Left colon (tissue), 2 donors: ENCODE measurements at places on chromosomes 2 and 18.

GRCh38 chr2:196213252-196213980 is 42.0 kb upstream of the STK17B start:
- no peak for DNase-seq

GRCh38 chr18:31039426-31039825 is 3.1 kb downstream of the DSC3 start:
- no peak for DNase-seq

- no peak for DNase-seq
Measured at GRCh38 chr2:181163139-181163538, 182.7 kb downstream of the UBE2E3 start.

- no peak for DNase-seq
Measured at GRCh38 chr2:19807866-19808265, 93.9 kb downstream of the TTC32 start.

- DNase-seq, result peak; percentile 2
Measured at GRCh38 chr2:63424329-63425078, 163.8 kb downstream of the WDPCP start.

- DNase-seq, result no peak
Measured at GRCh38 chr2:39942950-39943349, 163.9 kb upstream of the THUMPD2 start.

GRCh38 chr2:11450791-11451190 is 15.2 kb downstream of the E2F6 start:
- no peak for DNase-seq

- DNase-seq, result no peak
Measured at GRCh38 chr18:60024857-60025256, 125.1 kb downstream of the PMAIP1 start.

DNA sequence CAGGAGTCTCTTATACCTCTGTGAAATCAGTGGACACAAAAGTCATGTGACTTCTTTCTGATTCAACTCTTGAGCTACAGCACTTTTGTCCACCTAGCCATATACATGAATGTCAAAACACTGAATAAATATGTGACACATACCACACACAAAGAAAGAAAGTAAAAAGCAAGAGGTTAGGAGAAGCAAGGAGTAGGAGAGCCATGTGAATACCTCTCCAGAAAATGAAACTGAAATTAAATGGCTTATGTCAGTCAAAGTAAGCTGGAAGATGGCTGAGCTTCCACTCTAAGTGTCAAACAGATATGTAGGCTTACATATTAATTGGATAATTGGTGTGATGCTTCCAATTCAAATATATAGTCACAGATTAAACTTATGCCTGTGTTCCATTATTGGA is 1050.5 kb downstream of the BCL11A start:
- DNase-seq, result no peak

- DNase-seq, result no peak
Measured at GRCh38 chr2:201915446-201915845, 109.1 kb downstream of the CDK15 start.

- no peak for DNase-seq
Measured at GRCh38 chr2:168683996-168684395, 118.4 kb upstream of the NOSTRIN start.

DNA sequence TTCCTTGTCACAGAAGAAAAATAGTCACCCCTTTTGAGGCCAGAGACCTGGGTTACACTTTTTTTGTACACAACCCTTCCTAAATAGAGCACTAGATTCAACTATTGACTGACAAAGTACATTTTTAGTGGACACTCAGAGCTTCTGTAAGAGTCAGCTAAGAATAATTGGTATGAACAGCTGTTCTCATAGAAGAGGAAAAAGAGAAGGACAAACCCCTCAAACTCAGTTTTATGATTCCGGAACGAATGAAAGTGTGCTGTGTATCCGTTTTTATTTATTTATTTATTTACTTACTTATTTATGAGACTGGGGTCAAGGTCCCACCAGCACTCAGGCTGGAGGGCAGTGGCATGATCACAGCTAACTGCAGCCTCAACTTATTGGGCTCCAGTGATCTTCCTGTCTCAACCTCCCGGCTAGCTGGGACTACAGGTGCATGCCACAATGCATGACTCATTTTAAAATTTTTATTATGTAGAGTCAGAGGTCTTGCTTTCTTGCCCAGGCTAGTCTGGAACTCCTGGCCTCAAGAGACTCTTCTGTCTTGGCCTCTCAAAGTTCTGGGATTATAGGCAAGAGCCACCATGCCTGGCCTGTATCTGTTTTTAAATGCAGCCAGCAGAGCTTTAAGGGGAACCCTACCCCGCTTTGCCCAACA is 36.0 kb upstream of the FZD5 start:
- DNase-seq, result no peak

DNA sequence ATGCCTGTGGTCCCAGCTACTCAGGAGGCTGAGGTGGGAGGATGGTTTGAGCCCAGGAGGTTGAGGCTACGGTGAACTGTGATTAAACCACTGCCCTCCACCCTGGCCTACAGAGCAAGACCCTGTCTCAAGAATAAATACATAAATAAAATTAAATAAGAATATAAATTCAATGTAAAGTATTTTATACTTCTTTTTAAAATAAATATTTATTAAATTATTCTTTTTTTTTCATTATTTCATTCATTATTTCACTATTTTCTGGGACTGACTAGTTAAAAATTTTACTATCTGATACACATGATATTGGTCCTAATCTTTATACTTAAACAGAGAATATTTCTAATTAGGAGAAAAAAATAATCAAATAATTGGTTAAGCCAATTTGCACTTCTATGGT is 917.6 kb downstream of the ERBB4 start:
- DNase-seq, result no peak

DNA sequence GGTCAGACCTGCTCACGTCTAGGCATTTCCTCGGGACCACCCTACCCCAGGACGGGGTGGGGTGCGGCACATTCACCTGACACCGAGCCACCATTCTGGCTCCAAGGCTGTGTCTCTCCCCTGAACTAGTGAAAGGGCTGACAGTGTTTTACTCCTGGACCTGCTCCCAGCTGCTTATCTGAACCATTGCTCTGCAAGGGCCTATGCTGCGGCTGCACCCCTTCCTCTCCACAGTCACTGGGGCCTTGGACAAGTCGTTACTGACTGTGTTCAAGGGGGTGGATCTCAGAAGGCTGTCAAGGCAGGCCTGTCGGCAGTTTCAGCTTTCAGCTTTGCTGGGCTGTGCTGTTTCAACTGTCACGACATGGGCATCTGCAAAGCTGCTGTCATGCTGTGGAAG is 11.7 kb downstream of the CREG2 start:
- no peak for DNase-seq

DNA sequence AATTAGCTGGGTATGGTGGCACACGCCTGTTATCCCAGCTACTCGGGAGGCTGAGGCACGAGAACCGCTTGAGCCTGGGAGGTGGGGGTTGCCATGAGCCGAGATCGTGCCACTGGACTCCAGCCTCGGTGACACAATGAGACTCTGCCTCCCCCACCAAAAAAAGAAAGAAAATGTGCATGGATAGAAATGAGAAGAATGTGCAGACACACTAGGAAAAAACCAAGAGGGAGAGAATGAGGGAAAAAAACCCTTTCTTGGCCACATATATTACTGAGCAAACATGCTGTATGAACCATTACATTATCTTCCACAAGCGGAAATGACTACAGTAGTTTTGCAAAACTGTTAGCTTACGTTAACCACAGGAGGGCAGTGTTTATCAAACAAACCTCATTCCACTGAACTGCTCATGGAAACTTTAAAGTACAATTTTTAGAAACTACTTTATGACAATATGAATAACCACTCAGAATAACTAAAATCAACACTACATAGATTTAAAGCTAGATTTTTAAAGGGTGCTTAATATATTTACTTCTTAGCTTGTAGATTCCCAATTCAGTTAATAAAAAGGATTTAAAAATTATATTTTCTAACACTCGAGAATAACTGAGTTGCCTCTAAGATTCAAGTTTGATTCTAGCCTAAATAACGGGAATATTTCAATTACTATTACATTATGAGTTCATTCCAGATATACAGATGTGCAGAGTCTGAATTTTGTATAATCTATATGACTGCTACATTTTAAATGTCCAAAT is 26.4 kb downstream of the ASXL2 start:
- no peak for DNase-seq

- no peak for DNase-seq
Measured at GRCh38 chr18:50659091-50660003, 99.5 kb downstream of the MAPK4 start.

GRCh38 chr2:178707476-178707875 is 99.7 kb downstream of the TTN start:
- no peak for DNase-seq

DNA sequence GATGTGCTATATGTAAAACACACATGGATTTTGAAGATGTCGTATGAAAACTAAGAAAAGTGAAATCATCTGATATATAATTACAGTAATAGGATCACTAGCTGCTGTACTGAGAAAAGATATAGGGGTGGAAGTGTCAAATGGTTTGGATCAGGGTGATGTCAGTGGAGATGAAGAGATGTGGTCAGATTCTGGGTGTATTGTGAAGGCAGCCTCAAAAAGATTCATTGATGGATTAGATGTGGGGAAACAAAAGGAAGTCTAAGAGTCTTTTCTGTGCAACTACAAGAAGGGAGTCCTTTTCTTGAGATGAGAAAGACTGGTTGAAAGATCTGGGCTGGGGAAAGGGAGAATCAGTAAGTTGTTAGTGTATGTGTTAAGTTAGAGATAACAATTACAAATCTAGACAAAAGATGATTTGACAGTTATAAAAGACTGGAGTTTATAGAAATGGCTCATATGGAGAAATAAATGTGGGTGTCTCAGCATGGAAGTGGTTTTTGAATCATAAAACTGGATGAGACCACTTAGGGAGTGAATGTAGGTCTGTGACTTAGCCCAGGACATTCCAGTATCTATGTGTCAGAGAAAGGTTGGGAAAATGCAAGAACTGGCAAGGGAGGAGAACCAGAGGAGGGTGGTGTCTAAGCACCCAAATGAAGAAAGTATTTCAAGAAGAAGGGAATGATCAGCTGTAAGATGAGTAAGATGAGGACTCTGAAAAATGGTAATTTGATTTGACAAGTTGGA is 347.4 kb downstream of the PARD3B start:
- DNase-seq, result no peak

- no peak for DNase-seq
Measured at GRCh38 chr2:223952280-223952968, 4.8 kb upstream of the MRPL44 start.

DNA sequence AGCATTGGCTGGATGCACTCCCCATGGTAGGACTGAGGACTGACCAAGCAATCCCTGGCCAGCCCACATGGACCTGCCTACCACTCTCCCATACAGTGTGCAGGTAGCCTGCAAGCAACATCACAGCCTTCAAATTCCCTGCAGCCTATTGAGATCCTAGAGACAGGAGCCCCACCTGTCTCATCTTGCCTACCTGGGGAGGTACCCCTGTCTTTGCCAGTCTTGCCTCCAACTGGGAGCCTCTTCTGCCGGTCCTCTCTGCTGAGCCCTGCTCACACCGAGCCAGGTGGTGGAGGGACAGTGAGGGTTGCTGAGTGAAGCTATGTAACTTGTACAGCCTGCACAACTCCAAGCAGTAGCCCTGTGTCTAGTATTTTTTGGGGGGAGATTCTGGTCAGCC is 29.9 kb downstream of the TTC32 start:
- DNase-seq, result no peak

- no peak for DNase-seq
Measured at GRCh38 chr2:20930928-20931327, 108.0 kb upstream of the LDAH start.

GRCh38 chr2:111707700-111708099 is 176.3 kb downstream of the ANAPC1 start:
- no peak for DNase-seq

- DNase-seq, result no peak
Measured at GRCh38 chr2:238113611-238114010, 13.5 kb downstream of the ESPNL start.

DNA sequence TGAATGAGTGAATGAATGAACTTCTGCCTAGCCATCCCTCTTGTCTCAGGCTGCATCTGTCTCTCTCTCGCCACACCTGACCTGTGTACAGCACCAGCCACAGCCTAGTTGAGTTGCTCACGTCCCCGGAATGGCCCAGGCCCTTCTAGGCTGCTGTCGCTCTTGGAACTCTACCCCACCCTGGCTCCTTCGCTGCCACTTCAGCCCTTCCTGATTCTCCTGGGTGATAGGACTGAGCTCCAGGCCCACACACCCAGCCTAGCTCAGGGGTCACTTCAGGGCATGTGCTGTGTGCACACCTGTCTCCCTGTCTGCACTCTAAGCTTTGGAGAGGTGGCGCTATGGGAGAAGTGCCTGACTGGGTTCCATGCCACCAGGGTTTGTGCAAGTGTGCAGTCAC is 236.6 kb downstream of the GLI2 start:
- DNase-seq, result no peak

DNA sequence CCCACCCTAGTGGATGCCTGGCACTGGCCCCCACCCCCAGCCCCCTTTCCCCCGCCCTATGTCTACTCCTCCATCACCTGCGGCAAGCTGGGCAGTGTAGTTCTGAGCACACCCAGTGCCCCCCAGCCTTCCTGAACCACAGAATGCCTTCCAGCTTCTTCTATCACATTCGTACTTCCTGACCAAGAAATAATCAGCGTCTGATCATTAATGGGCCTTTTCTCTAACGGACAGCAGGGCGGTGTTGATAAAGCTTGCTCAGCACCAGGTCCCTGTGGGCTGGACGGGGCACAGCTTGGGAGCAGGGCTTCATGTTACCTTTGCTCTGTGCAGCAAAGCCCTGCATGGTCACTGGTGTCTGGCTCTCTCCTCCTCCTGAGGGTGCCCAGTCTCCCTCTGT is 15.4 kb downstream of the UXS1 start:
- no peak for DNase-seq

DNA sequence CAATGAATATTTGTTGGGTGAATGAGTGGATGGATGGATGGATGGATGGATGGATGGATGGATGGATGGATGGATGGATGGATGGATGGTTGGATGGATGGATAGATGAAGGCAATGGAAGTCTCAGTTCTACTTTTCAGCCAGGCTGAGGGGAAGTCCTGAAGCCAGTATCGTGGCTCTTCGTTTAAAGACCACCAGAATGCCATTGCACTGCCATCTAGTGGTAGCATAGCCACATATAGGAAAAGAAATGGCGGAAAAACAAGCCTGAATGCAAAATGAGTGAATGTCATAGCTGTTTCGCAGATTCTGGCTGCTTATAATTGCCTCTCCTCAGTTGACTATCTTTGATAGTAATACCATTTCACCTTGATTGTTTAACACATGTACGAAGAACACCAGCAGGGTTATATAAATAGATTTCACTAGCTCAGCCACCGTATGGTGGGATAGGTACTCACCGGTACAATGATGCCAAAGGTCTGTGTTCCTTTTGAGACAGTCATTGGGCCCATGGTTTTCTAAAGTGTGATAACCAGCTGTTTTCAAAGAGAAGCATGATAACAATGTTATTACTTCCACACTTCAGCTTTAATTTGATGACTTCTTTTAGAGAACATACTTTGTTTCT is 62.3 kb upstream of the GREB1L start:
- no peak for DNase-seq

DNA sequence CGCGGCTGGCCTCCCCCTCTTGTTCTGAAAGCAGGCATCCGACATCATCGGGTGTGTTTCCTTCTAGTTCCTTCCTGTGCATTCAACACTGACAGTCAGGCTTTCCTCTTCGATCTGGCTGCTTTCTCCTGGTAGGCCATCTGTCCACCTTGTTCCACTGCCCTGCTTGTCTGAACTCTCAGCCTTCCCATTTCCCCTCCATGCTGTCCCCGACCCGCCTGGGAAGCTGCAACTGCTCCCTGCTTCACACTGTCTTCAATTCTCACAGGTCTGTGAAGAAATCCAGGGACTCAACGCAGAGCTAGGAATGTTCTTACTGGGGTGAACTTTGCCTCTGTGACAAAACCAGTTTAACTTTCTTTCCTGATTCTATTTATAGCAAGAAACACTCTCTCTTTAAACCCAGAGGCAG is 43.0 kb downstream of the KIF3C start:
- DNase-seq, result peak; percentile 40
